CD4-positive, alpha-beta T cell treated with Interleukin-17A for 1 hour (primary cell): ENCODE measurements at places on chromosomes 6 and 20.

GRCh38 chr20:21968486-21968885 is 263.0 kb downstream of the PAX1 start:
- DNase-seq, result no peak

- no peak for DNase-seq
Observed at GRCh38 chr20:44159711-44160110, 27.3 kb downstream of the JPH2 start.

DNA sequence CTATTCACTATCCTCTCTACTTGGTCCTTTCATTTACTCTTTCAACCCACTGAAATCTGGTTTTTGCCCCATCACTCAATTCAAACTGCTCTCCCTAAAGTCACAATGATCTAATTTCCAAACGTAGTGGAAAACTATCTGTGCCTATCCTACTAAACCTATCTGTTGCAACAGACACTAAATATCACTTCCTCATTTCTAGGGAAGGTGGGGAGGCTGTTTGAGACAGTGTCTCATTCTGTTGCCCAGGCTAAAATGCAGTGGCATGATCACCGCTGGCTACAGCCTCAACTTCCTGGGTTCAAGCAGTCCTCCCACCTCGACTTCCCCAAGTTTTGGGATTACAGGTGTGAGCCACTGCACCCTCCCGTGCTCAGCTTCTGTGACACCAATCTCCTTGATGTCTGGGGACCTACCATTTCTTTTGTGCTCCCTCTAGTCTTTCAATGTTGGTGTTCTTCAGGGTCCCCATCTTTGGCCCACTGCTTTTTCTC is 8.8 kb downstream of the RANBP9 start:
- DNase-seq, result no peak

GRCh38 chr6:90890683-90891330 is 303.9 kb upstream of the MAP3K7 start:
- DNase-seq, result no peak

DNA sequence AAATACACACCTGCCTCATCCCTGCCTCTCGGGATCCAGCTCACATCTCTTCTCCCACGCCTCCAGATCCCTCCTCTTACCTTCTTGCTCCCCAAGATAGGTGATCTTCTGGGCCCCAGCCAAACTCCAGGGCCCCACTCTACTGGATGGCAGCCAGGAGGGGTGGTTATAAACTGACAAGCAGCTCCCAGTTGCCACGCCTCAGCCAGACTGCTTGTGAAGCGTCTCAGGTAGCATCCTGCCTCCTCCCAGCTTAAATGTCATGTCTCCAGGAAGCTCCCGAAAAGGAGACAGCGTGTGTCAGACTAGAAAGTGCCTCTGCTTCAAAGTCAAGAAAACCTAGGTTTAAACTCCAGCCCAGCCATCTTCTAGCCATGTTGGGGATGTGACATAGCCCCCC is 114.1 kb downstream of the LRFN2 start:
- DNase-seq, result no peak

- DNase-seq, result no peak
Observed at GRCh38 chr20:49951151-49951550, 15.0 kb downstream of the RNF114 start.

GRCh38 chr6:43475516-43475915 is 1.9 kb upstream of the TJAP1 start:
- no peak for DNase-seq

GRCh38 chr6:158041788-158042187 is 60.1 kb downstream of the SYNJ2 start:
- DNase-seq, result no peak

DNA sequence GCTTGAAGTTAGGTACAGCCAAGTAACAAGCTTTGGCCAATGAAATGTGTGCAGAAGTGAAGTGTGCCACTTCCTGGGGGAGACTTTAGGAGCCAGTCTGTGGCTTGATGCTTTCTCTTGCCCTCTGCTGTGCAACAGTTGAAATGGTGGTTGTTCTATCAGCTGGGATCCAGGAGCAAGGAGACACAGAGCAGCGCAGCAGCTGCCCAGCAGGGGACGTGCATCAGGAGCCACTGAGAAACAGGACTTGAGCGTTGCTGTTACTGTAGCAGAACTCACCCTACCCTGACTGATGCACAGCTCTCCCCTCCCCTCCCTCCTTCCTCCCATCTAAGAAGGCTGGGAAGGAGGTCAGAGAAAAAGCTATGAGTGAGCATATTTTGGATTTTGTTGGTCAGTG is 18.9 kb upstream of the CCN5 start:
- DNase-seq, result no peak

DNA sequence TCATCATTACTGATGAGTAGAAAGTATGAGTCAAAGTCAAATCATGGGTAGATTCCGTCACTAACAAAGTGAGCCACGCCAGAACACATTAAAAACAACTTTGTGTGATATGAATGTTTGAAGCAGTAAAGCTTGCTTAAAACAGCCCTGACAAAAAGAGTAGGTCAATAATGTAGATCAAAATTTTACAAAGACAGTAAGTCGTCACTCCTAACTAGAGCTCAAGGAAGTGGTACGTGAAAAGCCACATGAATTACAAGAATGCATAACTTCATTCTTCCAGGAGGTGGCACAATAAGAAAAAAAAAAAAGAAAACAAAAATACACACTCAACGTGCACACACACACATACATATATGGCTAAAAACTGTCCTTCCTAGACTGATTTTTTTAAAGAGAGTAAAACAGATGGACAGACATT is 69.9 kb downstream of the HACE1 start:
- peak; percentile 49 for DNase-seq

- DNase-seq, result peak; percentile 26
Observed at GRCh38 chr6:14721103-14721758, 524.6 kb upstream of the JARID2 start.

GRCh38 chr6:29524444-29525310 is 34.9 kb downstream of the UBD start:
- no peak for DNase-seq

DNA sequence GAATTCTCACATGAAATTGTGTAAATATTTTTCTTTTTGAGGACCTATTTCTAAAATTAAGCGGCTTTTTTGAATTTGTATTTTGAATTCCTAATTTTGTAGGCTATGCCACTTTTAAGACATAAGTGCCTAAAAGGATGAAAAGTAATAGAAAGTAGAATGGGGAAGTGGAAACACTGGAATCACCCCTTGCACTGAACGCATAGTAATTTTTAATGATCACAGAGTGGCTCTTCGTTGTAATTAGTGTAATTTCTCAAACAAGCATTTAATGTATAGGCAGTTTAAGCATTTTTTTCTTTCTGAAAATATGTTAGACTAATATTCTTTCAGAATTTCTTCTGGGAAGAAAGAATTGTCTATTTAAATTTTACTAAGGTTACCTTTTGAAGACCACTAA is 73.2 kb downstream of the ARID1B start:
- no peak for DNase-seq

DNA sequence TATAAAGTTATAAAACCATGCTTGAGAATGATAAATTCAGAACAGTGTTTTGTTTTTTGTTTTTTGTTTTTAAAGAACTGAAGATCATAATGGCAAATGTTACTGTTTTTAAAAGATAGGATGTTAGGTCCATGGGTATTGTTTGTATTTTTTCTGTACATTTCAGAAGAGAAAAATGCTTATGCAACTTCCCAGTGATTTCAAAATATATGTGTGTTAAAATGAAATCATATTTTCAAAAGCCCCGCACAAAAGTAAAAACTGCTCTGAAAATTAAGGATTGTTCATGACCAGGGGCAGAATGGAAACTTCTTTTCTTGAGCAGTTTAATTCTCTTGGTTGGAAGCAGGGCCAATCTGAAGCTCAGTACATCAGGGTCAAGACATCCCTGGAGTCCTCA is 109.2 kb upstream of the SIRPG start:
- no peak for DNase-seq

- DNase-seq, result no peak
Observed at GRCh38 chr6:46293641-46294316, 123.0 kb upstream of the ENPP5 start.

DNA sequence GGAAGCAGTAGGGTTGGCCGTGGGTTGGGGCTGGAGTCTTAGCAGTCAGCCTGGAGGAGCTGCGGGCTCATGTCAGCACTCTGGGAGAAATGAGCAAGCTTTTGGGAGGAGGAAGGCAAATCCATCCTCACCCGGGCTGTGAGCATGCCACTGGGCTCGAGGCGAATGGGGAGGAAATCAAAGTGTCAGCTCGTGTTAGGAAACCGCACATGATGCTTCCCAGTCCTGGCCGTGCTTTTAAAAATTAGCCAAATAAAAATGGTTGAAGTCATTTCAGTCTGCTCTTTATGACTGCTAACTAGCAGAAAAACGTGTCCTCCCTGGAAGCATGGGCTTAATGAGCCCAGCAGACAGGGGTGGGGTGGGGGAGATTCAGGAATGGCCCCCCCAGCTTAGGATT is 98.1 kb downstream of the NFATC2 start:
- no peak for DNase-seq

DNA sequence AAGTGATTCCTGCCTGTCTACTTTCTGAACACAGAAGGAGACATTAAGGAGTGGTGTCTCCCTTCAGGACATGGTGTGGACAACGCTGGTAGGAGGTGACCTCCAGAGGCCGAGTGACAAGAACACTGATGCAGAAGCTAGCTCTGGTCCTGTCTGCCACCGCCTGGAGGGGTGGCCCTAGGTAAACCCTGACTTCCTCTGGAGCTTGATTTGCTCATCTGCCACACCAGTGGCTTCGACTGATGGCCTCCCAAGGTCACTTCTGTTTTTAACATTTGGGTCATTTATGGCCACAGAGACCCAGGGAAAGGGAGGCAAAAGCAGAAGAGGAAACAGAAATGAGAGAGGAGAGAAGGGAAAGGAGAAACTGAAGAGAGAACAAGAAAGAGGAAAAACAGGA is 49.4 kb upstream of the SLC22A23 start:
- DNase-seq, result no peak

DNA sequence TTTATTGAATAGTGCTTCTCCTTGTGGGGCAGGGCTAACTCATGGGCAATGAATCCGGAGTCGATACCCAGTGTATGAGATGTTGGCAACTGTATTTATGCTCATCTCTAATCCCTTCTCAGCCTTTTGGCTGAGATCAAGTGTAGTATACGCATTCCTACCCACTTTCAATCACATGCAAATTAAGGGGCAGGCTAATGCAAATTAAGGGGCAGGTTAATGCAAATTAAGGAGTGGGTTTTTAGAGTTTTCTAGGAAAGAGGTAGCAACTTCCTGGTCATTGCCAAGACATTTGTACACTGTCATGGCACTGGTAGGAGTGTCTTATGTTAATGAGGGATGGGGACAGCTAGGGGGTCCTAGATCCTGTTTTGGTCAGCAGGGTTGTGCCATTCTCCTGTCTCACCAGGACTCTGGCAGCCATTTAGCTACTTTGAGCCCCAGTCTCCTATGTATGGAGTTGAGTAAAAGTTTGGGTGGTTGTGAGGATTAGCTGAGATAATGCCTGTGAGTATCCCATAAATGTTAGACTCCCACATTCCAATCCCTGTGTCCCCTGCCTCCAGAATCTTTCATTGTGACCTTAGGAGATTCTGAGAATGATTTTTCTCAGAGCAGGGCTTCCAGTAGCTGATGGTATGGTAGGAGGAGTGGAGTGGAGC is at the start of gene CNBD2:
Gene CNBD2 (plus strand): TSS at position 612 of the 662 bp plus-strand sequence. CDS start 173 bp downstream, outside the sequence.
- DNase-seq, result no peak

DNA sequence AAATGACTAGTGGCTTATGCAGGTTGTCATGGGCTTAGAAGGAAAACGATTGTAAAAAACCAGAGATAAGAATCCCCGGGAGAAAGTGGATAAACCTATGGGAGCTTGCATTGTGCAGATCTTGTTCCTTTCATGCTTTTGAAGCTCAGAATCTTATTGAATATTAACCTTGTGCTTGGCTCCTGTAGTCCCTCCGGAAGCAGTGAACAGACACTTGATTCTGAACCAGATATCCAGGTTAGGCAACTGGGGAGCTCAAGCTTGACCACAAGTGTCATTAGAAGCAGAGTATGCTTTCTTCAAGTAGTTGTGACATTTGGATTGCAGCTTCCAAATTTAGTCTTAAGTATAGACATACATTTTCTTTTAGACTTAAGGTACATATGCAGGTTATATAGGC is 212.6 kb upstream of the MOCS1 start:
- DNase-seq, result no peak

DNA sequence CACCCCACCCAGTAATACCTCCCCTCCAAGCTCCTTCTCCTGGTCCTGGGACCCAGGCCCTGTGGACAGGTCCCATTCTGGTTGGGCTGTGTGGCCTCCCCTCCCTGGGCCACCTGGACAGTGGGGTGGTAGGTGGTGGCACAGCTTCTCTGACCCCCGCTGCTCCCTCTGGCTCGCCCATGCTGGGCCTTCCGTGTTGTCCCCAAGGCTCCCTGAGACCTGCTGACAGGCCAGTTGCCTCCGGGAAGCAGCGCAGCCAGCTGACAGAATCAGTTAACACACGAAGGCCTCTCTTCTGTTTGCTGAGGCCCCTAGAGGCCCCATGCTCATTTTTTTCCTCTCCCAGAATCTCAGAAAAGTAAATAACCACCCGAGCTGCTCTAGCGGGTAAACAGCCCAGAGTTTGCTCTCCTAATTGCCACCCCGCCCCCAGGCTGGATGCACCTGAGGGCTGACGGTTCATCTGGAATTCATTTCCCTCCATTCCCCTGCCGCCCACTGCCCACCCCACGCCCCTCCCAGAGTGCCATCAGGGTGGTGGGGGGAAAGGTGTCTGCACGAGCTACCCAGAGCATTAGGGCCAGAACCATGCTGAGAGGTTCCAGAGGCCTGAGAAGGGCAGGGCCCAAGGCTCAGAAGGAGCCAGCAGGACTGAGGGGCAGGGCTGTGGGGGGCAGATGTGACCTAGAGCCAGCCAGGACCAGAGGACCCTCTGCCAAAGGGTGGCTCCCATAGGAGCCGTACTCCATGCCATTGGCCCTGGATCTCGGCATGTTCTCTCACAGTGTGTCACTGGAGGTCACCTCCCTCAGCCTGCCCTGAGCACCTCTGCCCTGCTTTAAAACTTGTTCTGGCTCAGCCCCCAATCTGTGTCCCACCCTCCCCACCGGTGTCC is 157.5 kb downstream of the GRM4 start:
- no peak for DNase-seq

DNA sequence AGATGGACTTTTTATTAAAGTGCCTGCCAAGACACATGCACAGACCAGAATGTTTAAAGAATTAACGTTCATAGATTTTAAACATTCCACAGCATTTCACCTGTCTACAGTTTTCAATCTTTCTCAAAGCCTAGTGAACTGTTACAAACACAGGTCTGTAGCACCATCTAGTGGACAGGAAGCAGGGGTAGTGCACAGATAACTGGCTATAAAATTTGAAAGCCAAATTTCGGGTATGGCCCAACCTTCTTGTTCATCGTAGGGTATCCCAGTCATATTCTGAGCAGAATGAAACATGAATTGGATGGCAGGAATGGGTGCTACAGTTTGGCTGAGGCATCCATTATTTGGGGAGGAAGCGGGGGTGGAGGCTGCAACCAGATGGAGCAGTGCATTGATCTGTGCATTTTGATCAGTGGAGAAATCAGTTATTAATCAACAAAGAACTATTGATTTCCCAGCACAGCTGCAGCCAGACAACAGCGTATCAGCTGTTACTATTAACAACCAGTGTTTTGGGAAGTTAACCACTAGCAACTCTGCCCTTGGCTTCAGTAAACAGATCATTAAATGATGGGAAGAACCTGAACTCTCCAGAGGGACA is 56.1 kb upstream of the B3GAT2 start:
- peak; percentile 46 for DNase-seq

- no peak for DNase-seq
Observed at GRCh38 chr6:165835410-165835851, 172.4 kb upstream of the PDE10A start.
